ENCODE measurements at places on chromosomes 4 and X. TPM values are rescaled to one million over a fixed set of nuclear protein-coding genes. Genes with fewer than 3 reads are reported as not detected.

The MCF2 gene
- 0.10 TPM for total RNA-seq

The SMARCAD1 gene
- 12.3 TPM for total RNA-seq

The STK32B gene
- total RNA-seq = 15.9 TPM

The XK gene
- 0.31 TPM for total RNA-seq

The MND1 gene
- total RNA-seq = 13.3 TPM

The XPNPEP2 gene
- not detected for total RNA-seq

The EREG gene
- total RNA-seq = 28.3 TPM

The GYG2 gene
- total RNA-seq = 4.9 TPM

The PABPC1L2B gene
- total RNA-seq = not detected

The IL21 gene
- total RNA-seq = not detected

The ASB11 gene
- total RNA-seq = not detected

The NUP62CL gene
- total RNA-seq = 15.8 TPM

The CSTF2 gene
- total RNA-seq = 34.4 TPM

The DCHS2 gene
- total RNA-seq = not detected

The TRIM60 gene
- not detected for total RNA-seq

The PKD2 gene
- total RNA-seq = 19.3 TPM

The DUSP9 gene
- total RNA-seq = 1.8 TPM

The PABPC5 gene
- total RNA-seq = 0.08 TPM

The PNCK gene
- total RNA-seq = 0.13 TPM

The MAGEB2 gene
- not detected for total RNA-seq

The FAAH2 gene
- total RNA-seq = 0.12 TPM

The VCX gene
- total RNA-seq = not detected

The CFAP47 gene
- total RNA-seq = not detected

The MAPK10 gene
- 0.50 TPM for total RNA-seq

The MAGEB4 gene
- not detected for total RNA-seq

The CT45A10 gene
- total RNA-seq = not detected

The SULT1B1 gene
- not detected for total RNA-seq

The TCEANC gene
- 0.59 TPM for total RNA-seq

The XAGE2 gene
- not detected for total RNA-seq

The SHOX gene
- total RNA-seq = not detected

The GCNA gene
- 1.5 TPM for total RNA-seq

The CTAG2 gene
- total RNA-seq = not detected

The WNK3 gene
- 0.05 TPM for total RNA-seq

The CT47B1 gene
- not detected for total RNA-seq

The CCDC158 gene
- total RNA-seq = not detected

The RHOXF1 gene
- total RNA-seq = not detected

The CLDN34 gene
- not detected for total RNA-seq

The CLCN4 gene
- 3.6 TPM for total RNA-seq

The MAGEA10 gene
- total RNA-seq = 0.07 TPM

The DTHD1 gene
- not detected for total RNA-seq

The ANK2 gene
- 1.2 TPM for total RNA-seq

The RAB33A gene
- total RNA-seq = 0.20 TPM

The L1CAM gene
- 20.3 TPM for total RNA-seq

The NXF2 gene
- not detected for total RNA-seq

The NAA10 gene
- total RNA-seq = 194 TPM

The SULT1E1 gene
- not detected for total RNA-seq

The SERPINA7 gene
- total RNA-seq = not detected

The TMSB15B gene
- total RNA-seq = 5.8 TPM

The CFP gene
- 0.31 TPM for total RNA-seq

The ACSL4 gene
- 25.7 TPM for total RNA-seq
